ENCODE measurements at places on chromosomes 4 and X.

DNA sequence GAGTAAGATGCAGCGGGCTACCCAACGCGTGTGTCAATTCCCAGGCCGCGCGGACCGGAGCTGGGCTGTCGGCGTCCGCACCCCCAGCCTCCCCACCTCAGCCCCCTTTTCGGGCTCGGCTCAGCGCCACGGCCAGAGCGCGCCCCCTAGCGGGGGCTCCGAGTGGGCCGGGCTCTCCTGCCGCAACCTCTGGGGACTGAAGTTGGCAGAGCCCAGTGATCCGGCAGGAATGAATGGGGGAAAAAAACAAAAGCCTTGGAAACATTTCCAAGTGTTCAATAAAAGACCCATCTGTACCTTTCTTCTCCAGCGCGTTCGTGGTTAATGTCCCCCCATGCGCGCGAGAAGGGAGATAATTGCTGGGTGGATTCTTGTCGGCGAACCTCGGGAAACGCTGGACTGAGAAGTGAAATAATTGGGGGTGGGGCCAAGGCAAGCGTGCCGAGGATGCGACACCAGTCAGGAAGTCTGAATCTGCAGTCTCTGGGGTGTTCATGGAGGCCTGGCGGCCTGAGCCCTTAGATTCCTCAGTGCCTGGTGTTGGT lies 5.2 kb upstream of the ARX start:
- DNase-seq: no peak

GRCh38 chrX:6526564-6527136 lies 8.3 kb downstream of the VCX3A start:
- DNase-seq: no peak

- no peak for DNase-seq
Observed at GRCh38 chr4:184197536-184198082, 20.1 kb downstream of the ENPP6 start.

DNA sequence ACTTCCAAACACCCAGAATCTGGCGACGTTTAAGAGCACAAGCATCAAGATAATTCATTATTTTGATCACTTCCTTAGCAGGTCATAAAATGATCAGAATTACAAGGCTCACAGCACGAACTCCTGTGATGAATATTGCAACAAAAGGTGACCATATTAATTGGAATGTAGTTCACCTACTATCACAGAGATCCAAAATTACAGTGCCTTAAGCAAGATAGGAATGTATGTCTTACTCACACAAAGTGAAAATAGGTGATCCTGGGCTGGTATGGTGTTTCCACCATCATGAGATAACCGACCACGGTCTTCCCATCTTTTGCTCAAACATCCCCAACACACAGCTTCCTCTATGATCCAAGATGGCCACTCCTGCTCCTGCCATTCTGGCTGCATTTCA lies 131.2 kb downstream of the SCFD2 start:
- DNase-seq: no peak

DNA sequence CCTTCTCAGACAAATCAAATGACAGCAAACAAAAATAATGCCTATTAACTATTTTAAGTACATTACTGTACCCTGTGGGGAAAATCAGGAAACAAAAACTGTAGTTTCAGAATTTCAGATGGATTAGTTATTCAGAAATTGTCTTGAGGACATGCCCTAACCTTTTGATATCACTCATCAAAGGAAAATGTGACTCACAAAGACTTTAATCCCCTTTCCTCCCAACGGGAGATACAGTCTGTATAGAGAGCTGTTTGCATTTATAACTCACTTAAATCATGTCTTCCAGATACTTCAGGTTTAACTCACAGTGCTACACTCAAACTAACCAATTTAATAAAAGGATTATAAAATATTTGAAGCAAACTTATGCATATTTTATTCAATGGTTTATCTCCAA lies 304.0 kb downstream of the MAPK10 start:
- no peak for DNase-seq

DNA sequence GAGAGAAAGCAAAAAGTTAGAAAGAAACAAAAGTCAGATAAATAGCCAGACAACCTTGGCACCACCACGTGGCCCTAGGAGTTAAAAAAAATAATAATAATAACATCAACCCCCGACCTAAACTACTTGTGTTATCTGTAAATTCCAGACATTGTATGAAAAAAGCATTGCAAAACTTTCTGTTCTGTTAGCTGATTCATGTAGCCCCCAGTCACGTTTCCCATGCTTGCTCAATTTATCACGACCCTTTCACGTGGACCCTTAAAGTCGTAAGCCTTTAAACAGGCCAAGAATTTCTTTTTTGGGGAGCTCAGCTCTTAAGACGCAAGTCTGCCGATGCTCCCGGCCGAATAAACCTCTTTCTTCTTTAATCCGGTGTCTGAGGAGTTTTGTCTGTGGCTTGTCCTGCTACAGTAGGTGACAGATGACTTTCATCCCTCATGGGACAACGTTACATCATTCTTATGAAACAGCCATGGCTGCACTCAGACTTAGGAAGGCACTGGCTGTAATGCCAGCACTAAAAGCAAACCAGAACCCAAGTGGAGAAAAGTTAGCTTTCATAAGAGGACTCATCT lies 520 bp downstream of the ACOX3 start:
- DNase-seq: no peak

DNA sequence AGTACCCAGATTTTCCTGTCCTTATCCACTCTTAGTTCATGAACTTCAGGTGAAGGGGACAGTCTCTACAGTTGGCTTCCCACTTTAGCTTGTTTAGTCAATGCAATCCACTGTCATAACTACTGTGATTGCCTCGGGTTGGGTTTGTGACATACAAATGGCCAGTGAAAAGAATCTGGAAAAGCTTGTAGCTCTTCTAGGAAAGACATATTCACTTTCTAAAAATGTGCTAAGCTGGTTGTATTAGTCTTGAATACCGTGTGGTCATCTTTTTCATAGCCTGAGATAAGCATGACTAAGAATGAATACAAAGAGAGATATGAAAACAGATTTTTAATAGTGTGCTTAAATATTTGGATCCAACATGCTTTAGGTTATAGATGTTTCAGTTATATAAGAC lies 1443.5 kb upstream of the IGFBP7 start:
- DNase-seq: no peak

DNA sequence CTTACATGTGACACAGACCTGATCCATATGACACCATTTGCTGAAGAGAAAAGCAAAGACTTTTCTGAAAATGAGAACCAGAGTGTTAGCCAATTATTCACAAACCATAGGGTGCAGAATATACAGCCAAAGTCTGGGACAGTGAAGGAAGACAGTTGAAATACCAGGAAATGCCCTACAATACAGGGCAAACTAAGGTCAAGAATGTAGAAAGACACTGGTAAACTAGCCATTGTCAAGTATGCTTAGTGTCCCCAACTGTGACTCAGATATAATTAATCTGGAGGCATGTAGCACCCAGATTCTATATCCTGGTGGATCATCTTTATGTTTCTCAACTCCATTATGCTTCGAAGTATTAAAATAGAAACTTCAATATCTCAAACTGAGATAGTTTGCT lies 200.9 kb upstream of the FSTL5 start:
- DNase-seq: no peak

GRCh38 chrX:38048886-38049285 lies 42.5 kb downstream of the SYTL5 start:
- DNase-seq: no peak
